Cortex of kidney (tissue), 1 donor: ENCODE measurements at places on chromosomes 6 and 20.

DNA sequence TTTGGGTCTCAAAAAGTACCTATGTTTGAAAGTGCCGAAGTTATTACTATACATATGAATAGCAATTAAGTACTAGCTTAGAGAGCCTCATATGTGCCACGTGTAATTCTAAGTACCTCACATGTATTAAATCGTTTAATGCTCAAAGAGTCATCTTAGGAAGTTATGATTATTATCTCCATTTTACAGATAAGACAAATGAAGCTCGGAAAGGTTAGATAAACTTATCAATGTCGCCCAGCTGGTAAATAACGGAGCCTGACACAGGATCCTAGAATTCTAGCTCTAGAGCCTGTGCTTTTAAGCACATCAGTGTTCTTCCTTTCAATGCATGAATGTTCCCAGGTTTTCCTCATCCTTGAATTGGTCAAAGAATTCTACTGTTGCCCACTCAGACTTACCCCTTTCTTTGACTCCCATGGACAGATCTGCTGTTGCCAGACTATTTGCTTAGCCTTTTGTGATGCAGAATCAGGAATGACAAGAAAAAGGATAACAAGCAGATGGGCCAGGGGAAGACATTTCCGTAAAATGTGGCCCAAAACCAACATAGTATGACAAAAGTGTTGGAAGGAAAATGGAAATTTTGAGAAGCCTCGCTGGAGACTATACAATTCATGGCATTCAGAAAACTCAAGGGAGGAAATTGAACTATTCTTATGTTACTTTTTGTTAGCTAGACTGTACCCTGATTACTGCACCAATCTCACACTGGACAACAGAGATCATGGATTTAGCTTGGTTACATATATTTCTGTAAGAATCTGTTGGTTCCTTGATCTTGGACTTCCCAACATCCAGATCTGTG lies 237.1 kb upstream of the CITED2 start:
- DNase-seq: no peak

- DNase-seq: no peak
Observed at GRCh38 chr20:61748376-61748775, 317.3 kb downstream of the TAF4 start.

- DNase-seq: no peak
Observed at GRCh38 chr6:48151142-48151541, 40.1 kb upstream of the PTCHD4 start.

GRCh38 chr6:98980819-98981218 lies 33.1 kb upstream of the FBXL4 start:
- DNase-seq: no peak

DNA sequence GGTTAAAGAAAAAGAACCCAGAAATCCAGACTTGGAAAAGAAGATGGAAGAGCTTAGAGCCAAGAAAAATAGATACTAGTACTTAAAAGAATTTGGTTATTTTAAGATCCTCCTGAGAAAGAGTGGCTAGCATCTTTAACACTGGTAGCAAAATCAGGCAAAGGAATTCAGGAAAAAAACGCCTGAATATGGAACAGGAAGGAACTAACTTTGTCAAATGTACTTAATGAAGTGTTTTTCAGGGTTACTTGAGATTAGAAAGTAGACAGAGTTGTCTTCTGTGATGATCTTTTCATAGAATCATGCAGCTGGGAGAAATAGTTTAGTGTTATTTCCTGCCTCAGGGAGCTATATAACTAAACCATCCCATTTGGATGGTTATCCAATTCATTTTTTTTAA lies 50.8 kb upstream of the SASH1 start:
- no peak for DNase-seq

DNA sequence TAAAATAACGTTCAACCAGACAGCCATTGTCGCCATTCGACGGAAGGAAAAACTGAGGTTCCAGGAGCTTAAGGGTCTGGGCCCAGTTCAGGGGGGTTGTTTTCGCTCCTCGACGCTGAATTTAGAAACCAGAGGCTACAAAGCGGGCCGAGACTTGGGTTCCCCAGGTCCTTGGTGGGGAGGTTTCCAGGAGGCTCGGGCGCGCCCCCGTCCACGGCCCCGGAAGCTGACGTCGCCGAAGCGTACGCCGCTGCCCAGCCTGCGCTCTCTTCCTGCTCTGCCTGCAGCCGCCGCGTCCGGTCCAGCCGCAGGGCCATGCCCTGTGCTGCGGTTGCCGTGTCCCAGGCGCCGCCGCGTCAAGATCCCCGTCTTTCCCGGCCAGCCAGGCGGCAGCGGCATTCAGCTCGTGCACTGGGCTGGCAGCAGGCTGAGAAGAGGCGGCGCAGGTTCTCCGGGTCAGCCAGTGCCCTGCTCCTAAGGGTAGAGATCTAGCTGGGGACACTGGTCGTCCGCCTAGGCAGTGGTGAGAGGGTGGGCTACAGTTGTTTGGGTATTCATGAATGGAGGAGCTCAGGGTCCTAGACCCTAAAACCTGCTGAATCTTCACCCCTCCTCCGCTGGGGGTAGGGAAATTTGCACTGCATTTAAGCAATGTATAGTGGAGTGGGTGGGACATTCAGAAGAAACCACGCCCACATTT lies 901 bp upstream of the TRIM26 start:
- DNase-seq: no peak

DNA sequence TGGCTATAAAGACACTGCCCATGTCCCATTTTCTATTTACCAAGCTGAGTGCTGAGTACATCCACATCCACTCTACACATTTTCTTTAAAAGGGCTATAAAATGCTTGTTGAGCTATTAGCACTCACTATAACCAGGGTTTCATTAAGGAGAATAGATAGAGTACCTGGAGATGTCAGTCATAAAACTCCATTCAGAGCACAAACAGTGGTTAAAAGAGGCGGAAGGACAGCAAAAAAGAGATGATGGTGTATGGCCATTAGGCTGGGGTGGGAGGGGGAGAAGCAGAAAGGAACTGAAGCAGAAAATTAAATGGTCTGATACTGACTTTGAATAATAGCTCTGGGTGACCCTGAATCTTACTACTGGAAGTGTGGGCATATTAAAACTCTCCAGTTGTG lies 609.9 kb upstream of the MAP3K7 start:
- DNase-seq: no peak

- DNase-seq: no peak
Observed at GRCh38 chr20:36110994-36111393, 43.5 kb upstream of the EPB41L1 start.

- DNase-seq: no peak
Observed at GRCh38 chr6:1639430-1639829, 29.7 kb downstream of the FOXC1 start.

DNA sequence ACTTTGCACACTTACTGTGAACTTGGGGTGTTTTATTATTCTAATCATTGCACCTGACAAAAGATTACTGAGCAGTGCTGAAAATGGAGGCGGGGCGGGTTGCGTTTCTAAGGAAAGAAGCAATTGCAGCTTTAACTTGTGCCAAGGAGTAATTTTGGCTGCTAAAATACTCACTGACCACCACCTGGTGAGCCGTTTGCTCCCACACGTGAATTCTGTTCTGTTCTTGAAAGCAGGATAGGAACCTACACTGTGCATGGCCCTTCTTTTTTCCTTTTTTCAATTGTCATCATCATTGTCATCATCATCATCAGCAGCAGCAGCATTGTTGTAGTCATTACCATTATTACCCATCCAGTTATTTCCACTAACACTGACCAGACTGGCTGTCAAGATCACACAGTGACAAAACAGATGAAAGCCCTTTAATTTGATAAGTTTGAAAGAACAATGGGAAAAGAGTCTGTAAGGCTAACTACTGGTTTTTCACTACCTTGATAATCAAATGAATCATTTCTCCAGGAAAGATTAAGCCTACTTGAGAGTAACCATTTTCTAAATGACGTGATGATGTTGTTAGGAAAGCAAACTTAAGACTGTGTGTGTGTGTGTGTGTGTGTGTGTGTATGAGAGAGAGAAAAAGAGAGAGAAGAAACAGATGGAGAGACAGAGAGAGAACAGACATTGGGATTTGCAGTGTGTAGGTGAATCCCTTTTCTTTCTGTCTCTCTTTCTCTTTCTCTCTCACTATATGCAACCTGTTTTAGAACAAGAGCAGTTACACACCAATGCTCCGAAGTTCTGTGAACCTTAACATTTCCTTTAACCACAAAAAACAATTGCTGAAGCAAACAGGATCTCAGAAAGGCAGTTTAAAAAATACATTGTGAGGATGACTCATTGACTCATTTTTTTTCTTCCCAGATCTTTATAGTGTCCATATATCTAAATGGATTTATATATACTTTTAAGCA lies 3.8 kb downstream of the RIPOR2 start:
- DNase-seq: no peak

DNA sequence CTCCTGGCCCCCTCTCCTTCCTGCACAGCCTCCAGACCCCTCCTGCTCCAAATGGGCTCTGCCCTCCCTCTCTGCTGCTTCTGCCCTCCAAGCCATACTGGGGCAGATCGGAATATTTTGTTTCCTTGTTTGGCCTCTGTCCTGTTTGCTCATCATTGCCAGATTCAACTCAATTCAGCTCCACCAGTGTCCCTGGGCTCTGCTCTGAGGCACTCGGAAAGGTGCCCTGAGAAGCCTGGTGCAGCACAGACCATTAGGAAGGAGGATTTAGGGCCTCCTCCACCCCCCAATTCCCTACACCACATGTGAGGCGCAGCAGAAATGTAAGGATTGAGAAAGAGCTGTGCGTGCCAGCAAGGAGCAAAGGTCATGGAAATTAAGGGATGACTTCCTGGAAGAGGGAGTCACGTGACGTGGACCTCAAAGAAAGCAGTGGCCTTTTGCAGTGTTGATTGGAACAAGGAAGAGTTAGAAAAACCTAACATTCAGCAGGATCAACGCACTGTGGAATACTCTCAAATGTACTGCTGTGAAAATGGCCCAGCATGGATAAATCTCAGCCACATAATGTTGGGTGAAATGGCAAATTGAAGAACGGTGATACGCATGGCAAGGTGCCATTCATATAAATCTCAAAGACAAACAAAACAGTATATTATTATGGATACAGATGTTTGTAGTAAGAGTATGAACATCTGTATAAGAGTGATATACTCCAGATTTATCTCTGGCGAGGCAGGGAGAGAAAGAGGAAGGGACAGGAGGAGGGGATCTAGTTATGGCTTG lies 229.5 kb upstream of the RNF24 start:
- no peak for DNase-seq

DNA sequence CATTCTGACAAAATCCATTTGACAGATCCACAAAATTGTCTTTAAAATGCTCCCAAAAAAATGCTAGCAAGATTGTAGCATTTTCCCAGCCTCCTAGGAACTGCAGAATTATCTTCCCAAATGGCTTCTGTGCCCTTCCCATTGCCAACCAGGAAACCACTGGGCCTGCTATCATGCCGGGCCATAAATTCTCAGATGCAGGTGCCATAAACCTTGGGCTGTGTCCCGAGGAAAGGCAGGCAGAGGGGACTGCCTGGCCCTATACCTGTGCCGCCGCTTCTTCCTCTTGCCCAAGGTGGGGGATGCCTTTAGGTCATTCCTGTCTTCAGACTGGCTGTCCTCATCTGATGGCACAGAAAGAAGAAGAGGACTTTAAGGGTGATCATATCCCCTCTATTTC lies 2.8 kb downstream of the VSX1 start:
- DNase-seq: no peak

DNA sequence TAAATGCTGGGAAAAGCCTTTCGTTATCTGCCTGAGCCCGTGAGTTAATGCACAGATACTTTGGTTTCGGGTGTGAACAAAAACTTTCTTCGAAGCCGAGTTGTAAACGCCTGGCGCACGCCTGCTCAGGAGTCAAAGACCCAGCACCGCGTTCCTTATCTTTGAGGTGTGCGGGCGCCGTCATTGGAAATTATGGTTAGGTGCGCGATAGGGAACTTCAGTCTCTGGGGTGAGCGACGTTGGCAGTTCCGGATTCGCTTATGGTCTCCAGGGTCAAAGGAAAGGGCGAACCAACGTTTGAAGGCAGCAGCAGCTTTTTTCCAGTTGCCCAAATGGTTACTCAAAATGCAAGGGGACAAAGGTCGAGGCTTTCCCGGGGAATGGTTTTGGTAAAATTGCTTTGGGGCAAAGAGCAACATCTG lies 853 bp downstream of the SLC22A3 start:
- DNase-seq: no peak

- no peak for DNase-seq
Observed at GRCh38 chr20:33696448-33696847, 10.3 kb upstream of the E2F1 start.

DNA sequence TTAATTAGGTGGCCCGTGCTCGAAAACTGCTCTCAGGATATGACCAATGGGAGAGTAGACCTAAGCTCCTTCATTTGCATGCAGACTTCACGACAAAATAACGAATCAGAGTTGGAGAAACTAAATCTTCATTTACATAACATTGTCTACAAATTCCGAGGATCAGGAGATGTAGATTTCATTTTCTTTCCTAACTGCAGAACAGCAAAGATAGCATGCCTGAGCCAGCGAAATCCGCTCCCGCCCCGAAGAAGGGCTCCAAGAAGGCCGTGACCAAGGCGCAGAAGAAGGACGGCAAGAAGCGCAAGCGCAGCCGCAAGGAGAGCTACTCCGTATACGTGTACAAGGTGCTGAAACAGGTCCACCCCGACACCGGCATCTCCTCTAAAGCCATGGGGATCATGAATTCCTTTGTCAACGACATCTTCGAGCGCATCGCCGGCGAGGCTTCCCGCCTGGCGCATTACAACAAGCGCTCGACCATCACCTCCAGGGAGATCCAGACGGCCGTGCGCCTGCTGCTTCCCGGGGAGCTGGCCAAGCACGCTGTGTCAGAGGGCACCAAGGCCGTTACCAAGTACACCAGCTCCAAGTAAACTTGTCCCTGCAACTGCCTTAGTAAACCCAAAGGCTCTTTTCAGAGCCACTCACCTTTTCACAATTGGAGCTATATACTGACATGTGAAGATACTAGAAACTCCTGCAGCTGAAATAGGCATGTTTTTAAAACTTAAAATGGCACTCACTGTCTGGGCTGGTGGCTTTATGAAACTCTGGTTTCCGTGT lies 96.5 kb downstream of the HFE start:
- no peak for DNase-seq

DNA sequence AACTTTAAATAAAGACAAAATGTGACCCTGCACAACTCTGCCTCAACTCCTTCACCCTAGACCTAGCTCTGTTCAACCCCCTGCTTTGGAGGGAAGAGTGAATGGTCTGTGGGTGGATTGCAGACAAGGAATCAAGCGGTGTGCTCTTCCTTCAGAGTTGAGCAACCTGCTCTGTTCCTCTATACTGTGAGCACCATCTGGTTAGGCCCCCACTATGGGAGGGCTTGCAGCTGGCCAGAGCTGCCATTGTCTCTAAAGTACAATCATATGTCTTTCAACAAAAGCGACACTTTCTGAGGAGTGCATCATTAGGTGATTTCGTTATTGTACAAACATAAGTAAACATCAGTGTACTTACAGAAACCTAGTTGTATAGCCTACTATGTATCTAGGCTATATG lies 406.1 kb upstream of the MARCKS start:
- no peak for DNase-seq

DNA sequence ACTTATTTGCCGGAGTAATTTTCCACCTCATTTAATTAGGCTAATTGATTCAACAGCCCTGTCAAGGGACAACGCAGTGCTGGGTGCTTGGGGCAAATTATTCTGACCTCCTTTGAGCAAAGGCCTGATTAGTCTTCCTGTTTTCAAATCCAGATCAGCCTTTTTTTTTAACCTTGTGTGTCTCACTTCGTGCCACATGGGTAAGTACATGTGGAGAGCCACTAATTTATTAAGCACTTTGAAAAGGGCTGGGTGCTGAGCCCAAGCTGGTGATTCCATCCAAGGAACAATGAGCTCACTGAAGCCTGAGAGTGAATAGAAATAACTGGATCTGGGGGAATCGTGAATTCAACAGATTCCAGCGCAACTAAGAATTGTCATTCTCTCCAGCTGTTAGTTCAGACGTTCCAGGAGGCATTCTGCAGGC lies 229.3 kb downstream of the CLIC5 start:
- no peak for DNase-seq

GRCh38 chr20:35263532-35264341 lies 14.2 kb downstream of the MMP24OS start:
- no peak for DNase-seq
